ENCODE measurements at places on chromosomes 13 and 19.

- DNase-seq: no peak
Observed at GRCh38 chr13:59094181-59094580, 1069.5 kb downstream of the DIAPH3 start.

GRCh38 chr13:98761986-98762616, 9.6 kb upstream of the SLC15A1 start:
- DNase-seq: no peak

DNA sequence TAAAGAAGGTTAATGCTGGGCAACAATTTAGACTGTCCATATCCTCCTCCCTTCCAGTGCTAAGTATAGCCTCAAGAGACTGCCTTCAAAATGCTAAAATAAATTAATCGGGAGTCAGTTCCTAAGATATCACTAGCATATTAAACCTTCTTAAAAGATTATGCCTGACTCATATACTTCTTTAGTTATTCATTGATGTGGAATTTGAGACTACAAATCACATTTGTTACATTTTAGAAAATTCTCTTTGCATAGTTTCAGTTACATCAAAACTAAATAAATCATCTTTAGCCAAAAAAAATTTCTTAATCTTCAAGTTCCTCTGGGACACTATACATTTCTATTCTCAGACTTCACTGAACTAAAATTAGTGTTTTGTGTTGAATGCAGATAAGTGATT, 769.1 kb downstream of the PCDH9 start:
- no peak for DNase-seq

DNA sequence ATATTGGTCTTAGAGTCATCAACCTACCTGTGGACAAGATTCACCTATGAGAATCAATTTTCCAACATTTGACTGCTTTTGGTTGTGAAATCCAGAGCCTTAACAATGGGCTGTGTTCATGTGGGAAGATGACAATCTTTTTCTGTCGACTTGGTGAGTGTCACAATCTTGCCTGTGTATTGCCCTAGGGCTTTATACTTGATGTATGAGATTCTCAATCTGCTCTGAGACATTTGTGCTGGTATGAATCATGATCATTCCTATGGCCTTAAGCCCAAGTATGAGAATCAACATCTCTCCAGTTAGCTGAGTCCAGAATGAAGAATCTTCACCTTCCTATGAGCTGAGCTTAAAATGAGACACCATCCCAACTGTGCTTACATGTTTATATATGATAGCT, 68.7 kb downstream of the ZNF726 start:
- DNase-seq: no peak

GRCh38 chr19:13989487-13989886, 16.6 kb downstream of the RFX1 start:
- DNase-seq: no peak

Data from A549 (cell line).